ENCODE measurements at places on chromosomes 5 and 9.

GRCh38 chr5:157520911-157521703 lies 54.5 kb downstream of the ADAM19 start:
- no peak for DNase-seq

DNA sequence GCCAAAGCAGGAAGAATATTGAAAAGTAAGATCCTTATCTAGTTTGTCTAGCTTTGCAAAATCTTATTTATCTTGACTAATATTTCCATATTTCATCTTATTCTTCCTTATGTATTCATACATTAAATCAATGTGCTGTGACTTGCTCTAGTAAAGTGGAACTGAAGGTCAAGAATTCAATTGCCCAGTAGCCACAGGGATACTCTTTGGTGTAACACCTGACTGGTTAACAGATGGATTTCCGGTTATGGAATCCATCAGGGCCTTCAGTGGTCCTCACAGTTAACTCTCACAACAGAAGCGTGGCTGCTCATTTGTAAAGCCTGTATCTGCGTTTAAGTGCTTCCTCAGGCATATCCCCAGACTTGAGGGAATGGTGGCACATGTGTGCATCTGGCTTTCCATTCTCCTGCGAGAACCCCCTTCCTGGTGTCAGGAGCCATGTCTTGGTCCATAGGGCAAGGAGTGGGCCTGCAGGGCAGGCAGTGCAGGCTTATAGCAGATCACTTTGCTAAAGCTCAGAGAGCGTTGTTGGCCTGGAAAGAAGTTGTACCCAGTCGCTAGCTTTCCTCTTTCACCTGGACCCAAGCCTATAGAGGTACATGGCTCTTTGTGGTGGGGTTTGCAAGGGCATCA lies 99.2 kb downstream of the HSPA4 start:
- no peak for DNase-seq

DNA sequence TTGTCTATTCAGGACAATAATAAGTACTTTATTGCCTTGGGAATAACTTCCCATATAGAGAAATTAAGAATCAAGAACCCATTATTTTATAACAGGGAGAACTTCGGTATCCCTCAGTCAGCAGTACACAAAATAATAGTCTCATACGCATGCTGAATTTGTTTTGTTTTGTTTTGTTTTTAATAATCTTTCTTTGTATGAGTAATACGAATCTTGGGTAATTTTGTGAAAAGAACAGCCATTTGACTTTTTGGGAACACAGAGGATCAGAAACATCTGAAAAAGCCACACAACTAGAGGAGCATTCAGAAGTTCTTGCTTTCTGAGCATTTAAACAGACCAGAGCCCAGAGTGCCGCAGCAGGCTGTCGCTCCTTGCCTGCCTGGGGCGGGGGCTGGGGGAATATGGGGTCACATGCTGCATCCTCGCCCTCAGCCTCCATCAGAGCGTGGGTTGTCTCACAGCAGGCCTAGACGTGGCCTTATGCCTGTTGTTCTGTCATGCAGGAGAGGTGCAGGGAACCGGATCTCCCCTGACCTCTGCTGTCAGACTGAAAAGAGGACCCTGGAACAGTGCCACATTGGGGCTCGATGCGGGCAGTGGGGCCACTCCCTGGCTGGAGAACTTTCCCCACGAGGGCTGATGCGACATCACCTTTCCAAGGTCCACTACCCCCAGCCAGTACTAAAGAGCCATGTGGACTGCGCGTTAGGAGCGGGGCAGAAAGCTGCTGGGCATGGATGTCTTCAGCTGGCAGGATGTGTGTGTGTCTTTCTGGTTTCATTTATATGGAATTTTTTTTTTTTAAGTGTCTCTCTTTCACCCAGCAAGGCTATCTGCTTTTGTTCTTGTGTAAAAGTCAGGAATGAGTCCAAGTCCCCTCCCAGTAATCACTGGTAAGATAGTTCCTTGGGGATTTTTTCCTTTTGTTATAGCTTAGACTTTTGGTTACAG lies 133.4 kb upstream of the OTULINL start:
- DNase-seq, result no peak

DNA sequence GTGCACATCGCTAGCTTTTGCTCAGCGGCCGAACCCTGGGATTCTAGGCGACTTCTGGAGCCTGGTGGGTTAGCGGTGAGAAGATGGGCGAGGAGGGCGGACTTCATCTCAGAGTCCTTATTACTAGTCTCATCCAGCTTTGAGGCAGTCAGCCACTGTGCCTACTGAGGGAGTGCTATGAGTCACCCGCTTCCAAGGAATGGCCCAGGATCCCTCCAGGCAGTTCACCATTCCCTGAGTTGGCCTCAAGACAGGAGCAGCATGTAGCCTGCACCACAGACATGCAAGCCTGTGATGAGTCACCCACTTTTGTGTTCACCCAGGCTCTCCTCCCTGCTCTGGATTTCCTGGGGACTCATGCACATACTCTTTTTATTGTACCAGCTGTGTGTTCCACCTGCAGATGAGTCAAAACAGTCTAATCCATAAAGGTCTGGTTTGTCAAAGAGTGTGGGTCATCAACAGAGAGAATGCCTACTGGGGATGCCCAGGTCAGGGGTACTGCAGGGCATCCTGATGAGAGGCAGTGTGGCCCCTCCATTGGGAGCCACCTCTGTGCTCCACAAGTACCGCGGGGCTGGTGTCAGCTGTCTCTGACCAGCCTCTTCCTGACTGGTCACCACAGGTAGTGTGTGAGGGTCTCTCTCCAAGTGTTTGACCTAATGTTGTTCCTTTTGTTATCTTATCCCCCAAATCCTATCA lies 20.2 kb downstream of the SLC22A5 start:
- no peak for DNase-seq
